ENCODE measurements at places on chromosomes 2 and 18. TPM values are rescaled to one million over a fixed set of nuclear protein-coding genes. Genes with fewer than 3 reads are reported as not detected.

DNA sequence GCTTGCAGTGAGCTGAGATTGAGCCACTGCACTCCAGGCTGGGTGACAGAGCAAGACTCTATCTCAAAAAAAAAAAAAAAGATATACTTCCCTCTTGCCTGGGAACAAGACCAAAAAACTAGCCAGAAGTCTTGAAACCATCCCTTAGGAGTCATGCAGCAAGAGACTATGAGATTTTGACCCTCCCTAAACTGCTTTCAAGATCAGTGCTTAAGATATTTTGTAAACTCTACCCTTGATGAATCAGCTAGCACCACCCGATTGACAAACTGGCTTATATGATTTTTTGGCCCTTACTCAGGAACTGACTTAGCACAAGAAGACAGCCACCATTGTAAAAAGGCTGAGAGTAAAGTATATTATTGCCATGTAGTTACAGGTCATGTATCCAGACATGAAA lies 3.8 kb downstream of the SULT1C3 start:
- DNase-seq: no peak

DNA sequence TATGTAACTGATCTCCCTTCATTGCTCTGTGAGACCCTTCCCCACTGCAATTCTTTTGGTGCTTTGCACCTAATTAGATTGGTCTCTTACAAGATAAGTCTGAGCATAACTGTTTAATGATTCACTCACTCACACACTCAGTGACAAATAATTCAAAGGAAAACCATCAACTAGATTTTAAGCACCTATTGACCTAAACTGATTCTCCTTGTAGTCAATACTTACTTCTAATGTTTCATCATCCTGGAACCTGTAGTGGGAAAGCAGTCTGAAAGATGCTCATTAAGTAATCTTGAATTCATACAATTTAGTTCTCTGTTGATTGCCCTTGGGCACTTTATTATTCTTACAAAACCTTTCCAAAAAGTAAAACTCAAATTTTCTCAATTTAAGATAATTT lies 74.3 kb upstream of the COL5A2 start:
- DNase-seq: no peak

GRCh38 chr2:127034883-127035611 lies 71.9 kb downstream of the BIN1 start:
- DNase-seq: peak; percentile 58

GRCh38 chr2:31660165-31660564 lies 79.4 kb upstream of the SRD5A2 start:
- no peak for DNase-seq

DNA sequence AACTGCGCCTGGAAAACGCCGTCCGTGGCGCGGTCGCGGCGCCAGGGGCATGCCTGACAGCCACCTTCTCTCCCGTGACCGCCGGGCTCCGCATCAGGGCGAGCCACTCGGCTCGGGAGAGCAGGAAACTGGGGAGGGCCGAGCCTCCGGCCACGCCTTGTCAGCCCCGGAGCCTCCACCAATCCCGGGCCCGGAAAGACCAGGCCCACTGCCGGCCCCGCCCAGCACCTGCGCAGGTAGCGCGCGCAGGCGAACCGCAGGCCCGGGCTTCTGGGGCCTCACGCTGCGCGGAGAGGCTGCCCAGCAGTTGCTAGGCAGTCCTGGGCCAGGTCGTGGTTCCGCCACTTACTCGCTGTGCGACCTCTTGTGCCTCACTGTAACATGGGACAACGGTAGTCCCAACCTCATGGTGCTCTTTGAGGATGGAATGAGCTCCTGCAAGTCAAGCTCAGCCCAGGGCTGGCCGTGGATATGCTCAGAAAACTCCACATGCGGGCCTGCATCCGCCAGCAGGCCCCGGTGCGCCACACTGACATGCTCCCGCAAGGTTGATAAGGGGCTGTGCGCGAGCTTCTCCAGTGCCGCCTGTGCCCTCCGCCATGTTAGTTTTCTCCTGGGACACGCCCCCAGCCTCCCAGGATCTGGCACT lies 97.1 kb downstream of the INHBB start:
- peak; percentile 72 for DNase-seq

- no peak for DNase-seq
Observed at GRCh38 chr2:130720528-130720927, 8.3 kb upstream of the GPR148 start.

DNA sequence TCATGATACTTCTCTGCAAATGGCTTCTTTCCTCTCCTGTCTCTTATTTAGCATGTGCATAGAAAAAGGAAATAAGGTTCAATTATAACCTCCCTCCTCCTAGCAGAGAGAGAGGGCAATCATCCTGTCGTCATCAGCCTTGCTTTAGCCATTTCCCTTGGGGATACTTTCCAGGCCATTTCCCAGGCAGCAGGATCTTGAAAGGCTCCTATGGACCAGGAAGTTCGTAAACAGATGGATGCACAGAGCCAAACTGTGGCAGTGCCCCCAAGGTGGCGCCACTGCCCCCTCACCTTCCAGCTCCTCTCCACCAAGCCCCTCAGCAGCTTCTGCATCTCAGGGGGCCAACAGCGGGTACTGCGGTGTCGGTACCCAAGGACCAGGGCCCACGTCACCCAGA lies 157.4 kb downstream of the DTNA start:
- DNase-seq: peak; percentile 75

The GLI2 gene
- 3.8 TPM for total RNA-seq
